CD4-positive, CD25-positive, alpha-beta regulatory T cell (primary cell): ENCODE measurements at places on chromosomes 1 and 21. TPM values are rescaled to one million over a fixed set of nuclear protein-coding genes. Genes with fewer than 3 reads are reported as not detected.

GRCh38 chr1:56322211-56322610 is 257.2 kb downstream of the PLPP3 start:
- no peak for DNase-seq

DNA sequence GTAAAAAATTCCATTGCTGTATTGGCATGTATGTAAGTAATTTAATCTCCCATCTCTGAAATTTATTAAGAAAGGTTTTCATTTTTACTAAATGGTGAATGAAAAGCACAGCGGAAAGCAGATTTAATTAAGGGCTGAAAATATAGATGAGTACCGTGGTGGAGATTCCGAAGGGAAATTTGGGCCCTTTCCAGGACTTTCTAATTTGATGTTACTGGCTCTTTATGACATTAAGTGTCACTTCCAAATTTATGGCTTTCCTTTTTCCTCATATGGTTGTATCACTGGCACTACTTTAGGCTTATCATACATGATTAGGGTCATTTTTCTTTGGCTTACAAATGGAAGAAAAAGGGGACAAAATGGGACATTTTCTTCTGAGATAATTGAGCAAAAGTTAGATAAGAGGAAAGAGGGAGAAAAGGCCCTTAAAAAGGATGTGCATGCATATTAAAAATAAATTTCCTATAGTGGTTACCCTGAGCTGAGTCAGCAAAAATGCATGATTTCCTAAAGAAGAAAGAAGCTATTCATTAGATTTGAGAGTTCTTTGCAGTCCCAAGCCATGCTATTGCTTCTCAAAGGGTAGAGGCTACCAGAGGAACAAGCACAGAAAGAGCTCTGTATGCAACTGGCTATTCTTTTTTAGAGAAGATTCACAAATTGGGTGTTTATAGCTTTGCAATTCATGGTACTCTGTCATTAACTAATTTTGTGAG is 74.9 kb upstream of the CNIH3 start:
- no peak for DNase-seq

Gene GPR25
- total RNA-seq = 1.2 TPM

Gene TMPRSS3
- 4.0 TPM for total RNA-seq

GRCh38 chr1:200316148-200316803 is 93.6 kb downstream of the ZNF281 start:
- no peak for DNase-seq

DNA sequence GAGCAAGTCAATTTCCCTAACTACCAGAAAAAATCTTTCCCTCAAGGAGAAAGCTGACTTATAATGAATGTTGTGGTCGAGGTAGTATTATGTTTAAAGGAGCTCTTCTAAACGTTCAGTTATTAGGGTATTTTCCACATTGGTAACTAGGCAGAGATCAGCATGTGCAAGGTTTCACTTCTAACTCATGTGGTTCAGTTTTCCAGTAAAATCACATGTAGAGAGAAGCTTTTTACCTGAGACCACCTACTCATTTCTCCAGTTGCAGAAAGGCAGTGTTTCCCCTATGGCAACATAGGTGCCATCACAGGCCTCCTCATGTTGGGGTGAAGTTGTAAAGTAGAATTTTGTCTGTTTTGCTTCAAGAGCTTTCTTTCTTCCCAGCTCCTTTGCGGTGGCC is 23.7 kb downstream of the IL23R start:
- no peak for DNase-seq

DNA sequence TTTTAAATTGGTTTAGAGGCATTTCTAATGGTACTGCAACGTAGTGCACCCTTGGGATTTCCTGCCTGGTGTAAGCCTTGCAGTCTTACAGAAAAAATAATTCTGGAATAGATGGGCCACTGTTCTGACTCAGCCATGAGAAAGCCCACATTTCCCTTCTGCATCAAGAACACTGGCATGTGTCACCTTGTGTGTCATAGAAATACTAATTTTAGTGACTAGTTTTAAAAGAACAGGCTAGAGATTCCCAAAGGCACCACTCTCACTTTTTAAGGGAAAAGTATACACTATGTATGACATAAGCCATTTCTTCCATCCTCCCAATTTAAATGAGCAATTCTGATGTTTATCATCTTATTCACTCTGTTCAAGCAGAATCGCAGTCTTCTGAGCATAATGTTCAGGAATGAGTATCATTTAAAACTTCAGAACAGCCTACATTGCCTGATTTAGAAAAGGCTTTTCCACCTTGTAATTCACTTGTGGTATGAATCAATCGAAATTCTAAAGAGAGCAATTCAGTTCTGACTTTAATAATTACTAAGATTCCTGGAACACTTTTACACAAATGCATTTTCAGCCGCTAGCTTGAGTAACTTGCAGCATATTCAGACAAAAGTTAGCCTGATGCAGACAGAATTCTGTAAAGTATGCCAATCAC is 18.8 kb downstream of the RGS13 start:
- DNase-seq = no peak

DNA sequence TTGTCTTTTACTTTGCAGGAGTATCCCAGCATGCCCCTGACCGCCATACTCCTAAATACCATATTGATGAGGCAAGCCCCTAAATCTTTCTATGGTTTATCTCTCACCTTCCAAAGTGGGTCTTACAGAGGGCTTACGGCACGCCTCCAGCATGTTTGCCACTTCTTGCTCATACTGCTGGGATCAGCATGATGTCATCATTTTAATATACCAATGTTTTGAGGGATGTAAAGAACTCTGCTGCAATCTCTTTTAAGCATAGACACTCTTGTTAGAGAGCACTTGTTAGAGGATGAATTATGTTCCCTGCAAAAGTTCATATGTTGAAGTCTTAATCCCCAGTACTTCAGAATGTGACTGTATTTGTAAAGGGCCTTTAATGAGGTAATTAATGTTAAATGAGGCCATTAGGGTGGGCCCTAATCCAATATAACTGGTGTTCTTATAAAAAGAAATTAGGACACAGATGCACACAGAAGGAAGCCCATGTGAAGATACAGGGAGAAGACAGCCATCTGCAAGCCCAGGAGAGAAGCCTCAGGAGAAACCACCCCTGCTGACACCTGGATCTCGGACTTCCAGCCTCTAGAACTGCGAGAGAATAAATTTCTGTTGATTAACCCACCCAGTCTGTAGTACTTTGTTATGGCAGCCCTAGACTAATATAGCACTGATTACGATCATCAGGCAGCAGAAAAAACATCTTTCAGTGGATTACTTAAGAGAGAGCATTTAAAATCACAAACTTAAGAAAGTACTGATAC is 16.4 kb upstream of the ABCB10 start:
- DNase-seq = no peak

DNA sequence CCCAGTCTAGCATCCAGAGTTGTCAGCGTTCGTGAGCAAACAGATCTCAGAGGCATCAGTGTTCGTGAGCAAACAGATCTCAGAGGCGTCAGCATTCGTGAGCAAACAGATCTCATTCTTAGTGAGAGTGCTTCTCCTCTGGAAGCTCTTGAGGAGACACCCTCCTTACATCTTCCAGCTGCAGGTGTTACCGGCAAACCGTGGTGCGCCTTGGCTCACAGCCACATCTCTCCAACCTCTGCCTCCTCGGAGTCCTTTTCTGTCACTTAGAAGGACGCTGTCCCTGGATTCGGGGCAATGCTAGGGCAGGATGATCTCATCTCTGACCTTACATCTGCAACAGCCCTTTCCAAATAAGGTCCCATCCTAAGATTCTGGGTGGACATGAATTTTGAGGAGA is 14.6 kb upstream of the UMODL1 start:
- no peak for DNase-seq

GRCh38 chr1:192763756-192764155 is 45.1 kb upstream of the RGS2 start:
- no peak for DNase-seq

Gene LCE1F
- not detected for total RNA-seq

Gene HEYL
- 0.25 TPM for total RNA-seq

DNA sequence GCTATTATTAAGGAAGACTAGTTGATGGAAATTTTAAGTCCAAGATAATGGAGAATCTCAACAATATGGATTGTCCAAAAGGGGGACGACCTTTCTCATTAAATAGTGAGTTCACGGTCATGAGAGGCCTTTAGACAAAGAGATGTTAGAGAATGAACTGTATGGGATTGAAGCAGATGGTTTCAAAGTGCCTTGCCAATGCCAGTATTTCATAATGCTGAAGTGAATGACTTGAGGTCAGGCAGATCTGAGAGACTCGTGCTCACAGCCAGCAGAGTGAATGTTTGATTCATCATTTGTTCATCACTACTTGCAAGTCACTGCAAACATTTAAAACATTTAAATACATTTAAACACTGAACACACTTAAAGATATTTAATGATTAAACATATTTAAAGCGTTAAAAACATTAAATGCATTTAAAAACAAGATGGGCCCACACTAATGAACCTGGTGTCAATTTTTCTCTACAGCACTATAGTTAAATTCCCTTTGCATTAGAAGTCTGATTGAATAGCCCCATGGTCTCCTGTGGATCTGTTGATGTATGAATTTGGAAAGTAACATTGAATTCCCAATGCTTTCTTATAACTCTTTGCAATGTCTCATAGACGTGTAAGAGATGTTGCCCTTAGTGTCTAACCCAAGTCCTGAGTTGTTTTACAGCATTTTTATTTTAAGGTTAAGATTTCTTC is 80.7 kb downstream of the TGFB2 start:
- DNase-seq = no peak

DNA sequence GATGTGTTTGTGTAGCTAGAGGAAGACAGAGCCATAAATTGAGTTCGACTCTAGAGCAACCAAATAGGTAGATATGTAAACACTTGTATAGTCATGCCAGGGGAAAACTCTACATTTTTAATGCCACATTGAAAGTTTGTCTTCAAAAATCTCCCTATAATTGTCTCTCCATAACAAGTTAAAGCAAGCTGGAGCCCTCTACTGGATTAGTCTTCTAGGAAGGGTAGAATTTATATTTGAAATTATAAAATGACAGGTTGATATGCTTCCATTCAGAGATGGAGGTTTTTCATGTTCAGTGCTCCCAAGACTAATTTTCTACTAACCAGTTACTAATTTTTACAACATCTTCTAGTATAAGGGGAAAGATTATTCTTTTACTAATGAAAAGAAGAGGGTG is 13.1 kb upstream of the COL24A1 start:
- DNase-seq = no peak

Gene ARHGEF2
- total RNA-seq = 108 TPM

Gene TSPEAR
- total RNA-seq = not detected

- no peak for DNase-seq
These were observed 36.7 kb upstream of the SLC19A1 start for GRCh38 chr21:45578811-45579381.

Gene IVL
- total RNA-seq = not detected

- no peak for DNase-seq
These were observed 12.0 kb upstream of the ACTL8 start for GRCh38 chr1:17743008-17743647.

GRCh38 chr1:197150336-197151005 is 4.0 kb upstream of the ASPM start:
- no peak for DNase-seq

- DNase-seq = no peak
These were observed 176.0 kb downstream of the SEC16B start for GRCh38 chr1:177793900-177794299.

DNA sequence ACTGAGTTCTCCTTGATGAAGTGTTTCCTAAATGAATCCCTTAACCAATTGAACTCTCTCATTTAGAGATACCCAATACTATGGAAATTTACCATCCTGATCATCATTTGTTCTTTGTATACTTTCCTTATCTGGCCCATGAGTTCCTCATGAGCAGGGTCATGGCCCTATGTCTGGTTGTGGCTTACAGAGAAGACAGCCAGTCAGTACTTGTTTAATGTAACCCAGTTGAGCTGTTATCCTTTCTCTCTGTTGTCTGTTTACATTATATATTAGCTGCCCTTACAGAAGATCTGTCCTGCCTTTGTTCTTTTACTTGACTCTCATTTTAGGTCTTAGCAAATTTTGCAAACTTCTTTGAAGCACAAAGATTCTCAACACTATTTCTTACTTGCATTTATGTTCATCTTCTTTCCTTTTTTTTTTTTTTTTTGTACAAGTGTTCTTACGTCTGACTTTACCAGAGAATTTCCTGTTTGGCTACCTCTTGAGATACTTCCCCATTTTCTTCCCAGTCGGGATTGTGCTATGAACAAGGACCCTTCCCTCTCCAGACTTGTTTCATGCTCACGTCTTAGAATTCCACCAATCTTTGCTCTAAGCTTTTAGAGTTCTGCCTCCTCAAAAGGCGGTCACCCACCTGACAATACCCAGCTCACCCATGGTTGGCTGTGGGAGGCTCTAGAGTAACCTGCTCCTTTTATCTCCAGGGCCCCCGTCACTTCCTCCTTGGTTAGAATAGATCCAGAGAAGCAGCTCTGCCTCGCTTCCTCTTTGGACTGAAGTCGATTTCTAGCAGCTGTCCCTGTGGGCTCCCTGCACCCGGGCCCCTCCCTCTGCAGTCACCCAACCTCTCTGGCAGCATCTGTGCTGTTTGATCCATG is 53.6 kb upstream of the RUNX1 start:
- no peak for DNase-seq

GRCh38 chr1:157380523-157380922 is 171.8 kb downstream of the FCRL5 start:
- DNase-seq = no peak

DNA sequence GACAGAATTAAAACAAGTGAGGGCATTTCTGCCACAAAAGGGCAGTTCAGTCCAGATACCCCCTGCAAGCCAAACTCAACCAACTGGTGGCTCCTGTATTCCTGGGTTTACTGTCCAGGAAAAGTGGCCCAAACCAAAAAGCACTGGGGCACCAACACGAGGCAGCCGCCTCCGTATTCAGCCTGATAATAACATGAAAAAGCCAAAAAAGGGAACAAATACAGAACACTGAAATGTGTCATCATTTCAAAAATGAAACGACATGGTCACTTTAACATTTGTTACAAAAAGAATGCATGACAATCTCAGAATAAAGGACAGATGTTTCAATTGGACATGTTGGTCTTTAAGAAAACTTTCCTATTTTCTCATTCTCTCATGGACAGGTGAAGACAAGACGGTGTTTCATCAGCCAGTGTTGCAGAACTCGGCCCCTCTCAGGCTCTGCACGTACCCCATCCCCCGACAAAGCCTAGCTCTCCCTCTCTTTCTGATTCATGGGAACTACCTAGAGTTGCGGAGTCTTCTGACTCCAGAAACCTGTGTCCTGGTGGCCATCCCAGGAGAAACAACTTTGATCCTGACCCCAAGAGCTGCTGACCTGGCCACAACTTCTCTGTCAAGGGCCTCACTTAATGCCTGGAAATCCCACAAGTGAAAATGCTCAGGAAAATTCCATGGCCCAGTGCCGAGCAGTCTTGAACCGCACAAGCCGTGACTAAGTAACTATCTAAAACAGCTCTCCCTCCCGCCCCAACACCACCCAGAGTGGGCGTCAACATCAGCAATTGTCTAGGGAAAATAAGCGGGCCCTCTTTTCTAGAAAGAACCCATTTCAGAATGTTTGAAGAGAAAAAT is 27.1 kb downstream of the ZBTB17 start:
- DNase-seq = no peak

DNA sequence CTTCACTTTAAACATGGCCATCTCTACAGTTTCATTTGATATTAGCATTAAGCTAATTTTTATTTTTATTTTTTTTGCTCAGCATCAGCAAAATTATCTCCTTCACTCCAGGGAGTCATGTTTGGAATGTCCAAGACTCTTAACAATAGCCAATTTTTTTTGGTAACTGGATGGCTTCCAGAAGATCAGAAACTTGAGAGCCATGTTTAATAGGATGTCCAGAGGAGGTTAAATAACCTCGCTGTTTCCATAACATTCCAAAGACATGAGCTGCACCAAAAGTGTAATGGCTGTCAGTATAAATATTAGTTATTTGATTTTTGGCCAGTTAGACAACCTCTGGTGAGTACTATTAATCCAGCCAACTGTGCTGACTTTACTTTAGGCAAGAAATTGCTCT is 80.7 kb downstream of the DNTTIP2 start:
- DNase-seq = no peak
